ENCODE measurements at places on chromosomes 11 and 22.

GRCh38 chr11:108571001-108571400 is 22.6 kb downstream of the EXPH5 start:
- DNase-seq, result no peak

DNA sequence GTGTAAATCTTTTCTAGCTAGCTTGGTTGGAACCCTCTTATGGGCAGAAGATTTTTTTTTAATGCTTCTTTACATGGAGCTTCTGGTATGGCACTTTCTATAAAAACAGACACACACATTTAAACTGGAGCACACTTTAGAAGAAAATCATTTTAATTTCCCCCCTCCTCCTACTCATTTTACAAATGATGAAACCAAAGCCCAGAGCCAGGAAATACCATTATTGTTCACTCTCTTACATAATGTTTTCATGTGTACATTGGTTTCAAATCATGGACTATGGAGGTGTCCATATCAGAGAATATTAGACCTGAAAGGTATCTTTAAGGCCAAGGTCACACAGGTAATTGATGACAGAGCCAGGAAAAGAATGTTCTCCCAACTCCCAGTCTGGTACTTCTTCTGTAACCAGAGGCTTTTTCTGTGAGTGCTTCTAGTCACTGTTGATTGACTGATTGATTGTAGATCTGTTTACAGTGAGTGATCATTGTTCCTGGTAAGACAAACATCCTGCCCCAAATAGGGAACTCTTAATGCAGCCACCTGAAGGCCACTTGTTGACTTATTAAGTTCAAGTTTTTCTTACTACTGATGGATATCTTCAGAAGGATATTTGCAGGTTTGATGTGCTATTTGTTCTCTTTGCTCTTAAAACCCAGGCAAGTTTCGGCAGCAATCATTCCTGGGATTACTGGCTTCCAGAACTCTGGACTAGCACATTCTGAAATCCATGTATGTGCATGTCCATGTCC is 26.8 kb upstream of the ME3 start:
- DNase-seq, result no peak

GRCh38 chr22:30150212-30150611 is 69.9 kb downstream of the HORMAD2 start:
- DNase-seq, result no peak

DNA sequence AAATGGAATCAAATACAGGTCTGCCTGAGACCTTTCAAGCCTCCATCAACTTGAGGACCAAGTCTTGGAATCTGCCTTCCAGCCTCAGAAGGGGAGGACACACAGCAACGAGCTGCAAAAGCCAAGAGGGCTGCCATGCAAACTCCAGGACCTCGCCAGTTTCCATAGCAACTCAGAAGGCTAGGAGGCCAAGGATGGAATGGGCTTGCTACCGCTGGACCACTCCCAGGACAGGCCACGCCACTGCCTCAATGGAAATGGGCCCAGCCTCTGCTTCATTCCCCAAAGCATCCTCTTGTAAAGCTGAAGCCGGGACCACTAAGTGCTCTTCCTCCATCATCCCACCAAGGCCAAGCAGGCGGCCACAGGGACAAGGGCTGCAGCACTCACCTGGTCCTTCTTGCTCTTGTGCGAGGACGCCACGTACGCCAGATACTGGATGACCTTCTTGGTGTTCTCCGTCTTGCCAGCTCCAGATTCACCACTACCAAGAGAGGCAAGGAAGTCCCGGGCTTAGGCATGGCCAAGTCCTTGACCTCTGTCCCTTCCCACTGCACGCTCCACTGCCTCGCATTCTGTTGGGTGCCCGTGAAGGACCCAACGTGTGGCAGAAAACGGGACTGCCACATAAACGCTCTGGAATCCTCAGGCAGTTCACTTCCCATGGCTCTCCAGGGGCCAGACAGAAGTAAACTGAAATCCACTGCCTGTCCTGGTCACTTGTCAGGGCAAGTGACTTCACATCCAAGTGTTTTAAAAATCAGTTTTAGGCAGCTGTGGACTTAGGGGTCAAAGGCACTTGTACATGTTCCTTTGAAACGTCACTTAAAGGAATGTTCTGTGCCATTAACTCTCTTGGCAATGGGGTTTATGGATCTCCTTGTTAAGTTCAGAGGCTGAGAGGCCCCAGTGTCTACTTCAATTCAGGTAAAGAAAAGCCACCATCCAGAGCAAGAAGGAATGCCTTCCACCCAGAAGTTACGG is 61.3 kb downstream of the MYH9 start:
- DNase-seq, result no peak

DNA sequence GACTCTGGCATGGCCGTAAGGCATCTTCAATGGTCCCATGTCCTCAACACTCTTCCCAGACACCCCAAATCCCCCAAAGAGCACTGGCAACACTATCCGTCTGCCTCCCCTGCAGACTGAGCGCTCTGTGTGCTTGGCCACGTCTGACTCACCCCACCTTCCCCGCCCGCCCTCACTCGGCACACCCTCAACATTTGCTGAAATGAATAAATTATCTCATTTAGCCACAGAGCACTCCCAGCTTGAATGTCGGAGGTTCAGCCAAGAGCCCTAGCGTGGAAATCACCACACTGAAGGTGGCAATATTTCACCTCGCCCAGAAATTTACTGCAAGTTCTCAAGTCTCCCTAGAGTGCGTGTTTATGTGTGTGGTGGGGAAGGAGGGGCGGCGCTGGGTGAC is 46.6 kb upstream of the TCF20 start:
- DNase-seq, result no peak

DNA sequence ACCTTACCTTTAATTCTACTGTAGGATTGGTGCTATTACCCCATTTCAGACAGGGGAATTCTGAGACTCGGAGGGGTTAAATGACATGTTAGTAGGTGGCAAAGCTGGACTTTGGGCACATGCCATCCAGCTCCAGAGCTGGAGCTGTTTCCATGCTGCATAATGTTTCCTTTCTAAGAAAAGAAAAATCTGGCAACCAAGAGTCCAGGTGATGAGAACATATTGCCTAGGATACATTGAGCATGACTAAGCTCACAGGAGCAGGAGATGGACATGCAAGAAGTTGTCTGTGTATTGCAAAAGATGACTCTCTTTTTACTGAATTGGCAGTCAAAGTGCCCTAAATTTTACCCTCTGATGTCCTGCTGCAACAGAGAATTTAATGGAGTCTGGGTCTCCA is 150.8 kb upstream of the SYT13 start:
- DNase-seq, result no peak

DNA sequence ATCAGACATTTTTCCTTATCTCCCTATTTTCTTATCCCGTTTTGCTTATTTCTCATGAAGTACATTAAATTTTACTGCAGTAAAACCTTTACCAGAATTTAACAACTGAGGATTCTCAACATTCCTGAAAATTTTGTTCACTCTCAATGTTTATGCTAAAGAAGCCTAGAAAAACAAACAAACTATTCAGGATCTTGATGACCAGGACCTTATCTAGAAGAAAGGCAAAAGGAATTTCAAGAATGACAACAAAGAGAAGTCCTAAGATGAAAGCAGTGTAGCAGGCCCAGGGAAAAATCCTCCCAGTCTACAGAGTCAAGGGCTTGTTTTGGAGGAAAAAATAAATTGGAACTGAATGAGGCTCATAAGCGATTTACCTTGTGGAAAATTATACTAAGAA is 283.3 kb upstream of the ARHGAP42 start:
- no peak for DNase-seq

DNA sequence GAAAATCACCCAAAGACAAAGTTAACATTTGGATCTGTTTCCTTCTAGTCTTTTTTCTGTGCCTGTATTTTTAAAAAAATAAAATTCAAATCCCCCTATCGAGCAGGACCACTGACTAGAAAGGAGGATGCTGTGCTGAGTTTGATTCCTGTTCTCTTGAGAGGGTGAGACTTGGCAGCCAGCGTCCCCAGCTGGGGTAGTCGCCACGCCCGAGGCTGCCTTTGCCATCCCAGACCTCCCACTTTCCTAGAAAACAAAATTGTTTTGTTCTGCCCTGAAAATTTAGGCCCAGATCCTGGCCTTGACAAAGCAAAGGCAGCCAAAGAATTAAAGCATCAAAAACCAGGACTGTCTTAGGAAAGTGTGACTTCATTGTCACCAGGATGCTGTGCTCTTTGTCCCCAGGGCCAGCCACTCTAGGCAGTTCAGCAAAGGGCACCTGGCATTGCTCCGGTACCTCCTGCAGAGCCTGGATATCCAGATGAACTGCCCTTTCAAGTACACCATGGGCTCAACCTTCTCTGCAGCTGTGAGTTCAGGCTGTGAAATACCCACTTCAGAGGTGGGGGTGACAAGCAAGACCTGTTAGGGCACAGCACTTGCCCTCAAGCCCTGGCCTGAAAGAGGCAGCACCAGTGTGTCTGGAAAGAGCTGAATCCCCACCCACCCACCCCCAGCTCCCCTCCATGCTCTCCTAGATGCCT is 44.6 kb downstream of the KCNQ1OT1 start:
- no peak for DNase-seq

DNA sequence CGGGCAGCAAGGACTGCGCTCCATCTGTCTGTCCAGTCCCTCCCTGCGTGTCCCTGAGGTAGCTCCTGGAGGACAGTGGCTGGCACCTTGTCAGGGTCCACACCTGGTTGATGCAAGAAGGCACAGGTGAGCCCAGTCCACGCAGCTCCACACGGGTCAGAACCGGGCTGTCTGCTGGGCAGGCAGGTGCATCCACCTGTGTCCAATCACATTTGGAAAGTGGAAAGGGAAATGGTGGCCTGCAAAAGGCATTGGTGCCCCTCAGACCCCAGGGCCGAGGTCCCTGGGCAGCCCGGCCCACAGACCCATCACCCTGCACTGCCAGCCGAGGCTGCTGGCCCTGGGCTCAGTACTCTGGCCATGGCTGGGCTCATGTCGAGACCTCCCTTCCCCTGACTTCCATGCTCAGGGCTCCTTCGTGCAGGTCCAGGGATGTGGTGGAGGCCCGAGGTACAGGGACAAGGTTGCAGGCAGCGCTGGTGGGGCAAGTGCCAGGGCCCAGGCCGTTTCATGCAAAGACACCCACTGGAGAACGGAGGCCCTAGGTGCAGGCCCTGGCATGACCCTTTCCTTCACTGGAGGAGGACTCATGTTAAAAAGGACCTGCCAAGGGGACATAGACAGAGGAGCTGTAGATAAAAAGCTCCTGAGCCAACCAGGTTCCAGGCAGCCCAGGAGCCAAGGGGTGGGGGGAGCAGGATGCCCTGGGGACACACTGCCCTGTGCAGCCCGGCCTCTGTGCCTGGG is 38.9 kb upstream of the TH start:
- DNase-seq, result no peak

DNA sequence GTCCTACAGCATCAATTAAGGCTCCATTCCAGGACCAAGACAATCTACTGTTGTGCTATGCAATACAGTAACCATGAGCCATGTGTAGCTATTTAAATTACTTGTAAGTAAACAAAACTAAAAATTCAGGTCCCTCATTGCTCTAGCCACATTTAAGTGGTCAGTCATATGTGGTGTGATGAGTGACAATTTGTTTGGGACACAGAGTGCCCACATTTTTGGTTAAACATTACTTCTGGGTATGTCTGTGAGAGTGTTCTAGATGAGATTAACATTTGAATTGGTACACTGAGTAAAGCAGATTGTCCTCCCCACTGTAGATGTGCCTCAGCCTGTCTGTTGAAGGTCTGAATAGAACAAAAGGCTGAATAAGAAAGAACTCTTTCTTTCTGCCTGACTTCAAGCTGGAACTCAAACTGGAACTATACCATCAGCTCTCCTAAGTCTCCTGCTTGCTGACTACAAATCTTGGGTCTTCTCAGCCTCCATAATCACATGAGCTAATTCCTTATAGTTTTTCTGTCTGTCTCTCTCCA is 15.8 kb downstream of the KBTBD3 start:
- no peak for DNase-seq

GRCh38 chr11:10930224-10930971 is 72.5 kb upstream of the ZBED5 start:
- no peak for DNase-seq

All from activated T-helper 1 cell treated with anti-CD3 and anti-CD28 coated beads, Interleukin-2, amount 50 U/mL, for 16 hours (primary cell).